NCI-H82 (cell line): ENCODE measurements at places on chromosomes 1 and 21.

- no peak for DNase-seq
These were observed 22.3 kb upstream of the NR5A2 start for GRCh38 chr1:200005165-200005564.

GRCh38 chr1:3352952-3353331 lies 101.5 kb upstream of the ARHGEF16 start:
- DNase-seq, result no peak

GRCh38 chr1:210021145-210021860 lies 83.3 kb downstream of the SYT14 start:
- no peak for DNase-seq

DNA sequence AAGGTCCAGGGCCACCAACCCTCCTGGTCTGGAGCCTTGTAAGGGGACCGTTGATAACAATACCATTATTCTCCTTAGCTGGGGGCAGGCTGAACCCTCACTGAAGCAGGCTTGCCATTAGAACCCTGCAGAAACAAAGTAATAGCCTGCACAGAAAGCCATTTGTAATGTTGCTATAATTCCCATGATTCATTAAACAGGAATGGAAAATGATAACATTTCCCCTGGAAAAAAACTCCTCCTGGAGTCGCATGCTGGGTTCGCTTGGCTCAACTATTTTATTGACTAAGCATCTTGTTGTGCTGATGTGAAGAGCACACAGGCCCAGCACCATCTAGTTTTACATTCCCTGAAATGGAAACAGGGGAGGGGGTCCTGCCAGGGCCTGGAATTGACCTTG lies 155.6 kb upstream of the CSF3R start:
- no peak for DNase-seq

DNA sequence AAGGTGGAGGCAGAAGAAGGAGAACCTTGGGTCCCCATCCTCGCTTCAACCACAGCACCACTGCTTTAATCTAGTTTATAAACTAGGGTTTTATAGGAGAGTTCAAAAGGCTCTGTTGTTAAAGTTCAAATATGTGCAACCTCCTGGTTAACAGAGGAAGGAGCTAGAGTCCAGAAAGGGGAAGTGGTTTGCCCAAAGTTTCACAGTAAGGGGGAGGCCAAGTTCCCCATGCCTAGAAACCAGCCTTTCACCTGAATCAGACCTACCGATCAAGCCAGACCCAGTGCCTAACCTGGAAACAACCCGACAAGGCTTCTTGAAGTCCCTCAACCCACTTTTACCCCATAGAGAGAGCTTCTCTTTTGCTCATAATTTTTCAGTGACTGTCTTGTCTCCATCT lies 106.5 kb downstream of the PLPP3 start:
- DNase-seq, result no peak

DNA sequence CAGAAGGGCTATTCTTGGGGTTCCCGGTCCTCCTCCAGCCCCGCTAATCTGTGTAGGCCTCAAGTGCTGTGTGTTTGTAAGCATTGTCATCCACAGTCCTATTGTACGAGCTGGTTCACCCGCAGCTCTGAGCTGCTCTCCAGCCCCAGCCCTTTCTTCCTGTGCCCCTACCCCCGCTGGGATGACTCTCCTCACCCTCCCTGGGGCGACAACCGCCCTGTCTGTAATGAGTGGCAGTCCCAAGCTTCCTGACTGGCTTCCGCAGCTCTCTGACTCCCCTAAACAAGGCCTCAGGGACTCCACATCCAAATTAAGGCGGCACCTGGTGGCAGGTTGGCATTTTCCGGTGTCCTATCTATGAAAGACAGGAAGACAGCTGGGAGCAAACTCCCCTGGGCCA lies 45.8 kb downstream of the TFF3 start:
- DNase-seq, result no peak

DNA sequence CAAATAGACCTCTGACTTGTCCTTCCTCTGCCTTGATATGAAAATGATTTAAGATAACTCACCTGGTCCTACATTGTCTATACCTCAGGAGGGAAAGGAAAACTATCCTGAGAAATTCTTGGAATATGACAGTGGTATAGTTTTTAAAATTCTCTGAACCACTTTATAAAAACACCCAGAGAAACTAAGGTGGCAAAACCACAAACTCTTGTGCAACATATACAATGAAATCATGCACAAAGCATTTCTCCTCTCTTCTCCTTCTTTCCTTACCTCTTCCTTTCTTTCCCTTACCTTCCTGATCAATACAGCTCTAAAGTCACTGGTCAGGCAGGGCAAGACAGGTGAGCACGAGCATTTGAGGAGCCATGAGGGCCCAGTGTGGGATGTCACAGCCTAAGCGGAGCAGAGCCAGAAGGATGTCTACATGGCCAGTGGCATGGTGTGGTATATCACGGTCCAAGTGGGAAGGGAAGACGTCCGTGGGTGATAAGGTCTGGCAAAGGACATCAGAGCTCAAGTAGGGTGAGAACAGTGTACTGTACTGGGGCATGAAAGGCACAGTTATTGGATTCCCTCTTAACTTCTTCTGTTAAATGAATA lies 543.3 kb downstream of the DPYD start:
- DNase-seq, result no peak

DNA sequence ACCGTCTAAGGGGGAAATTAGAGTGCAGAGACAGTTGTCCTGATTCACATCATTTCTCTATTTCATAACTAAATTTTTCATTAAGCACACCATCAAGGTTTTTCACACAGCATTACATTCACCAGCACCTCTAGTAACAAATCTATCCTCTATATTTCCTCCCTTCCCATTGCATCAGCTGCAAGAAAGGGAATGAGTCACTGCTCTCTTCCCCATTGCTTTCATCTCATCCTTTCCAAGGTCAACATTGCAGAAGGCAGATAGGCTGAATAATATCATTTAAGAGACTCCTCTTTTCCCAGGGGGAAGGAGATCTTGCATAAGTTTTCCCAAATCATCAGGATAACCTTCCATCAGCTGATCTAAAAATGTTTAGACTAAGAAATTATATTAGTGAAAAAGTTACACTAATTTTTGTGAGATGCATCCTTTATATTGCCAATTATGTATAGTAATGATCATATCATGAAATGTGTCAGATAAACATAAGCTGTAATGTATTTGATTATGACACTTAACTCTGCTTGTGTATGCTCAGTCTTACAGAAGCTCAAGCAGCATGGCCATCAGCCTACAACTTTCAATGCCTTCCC lies 4.3 kb downstream of the INTS7 start:
- no peak for DNase-seq

DNA sequence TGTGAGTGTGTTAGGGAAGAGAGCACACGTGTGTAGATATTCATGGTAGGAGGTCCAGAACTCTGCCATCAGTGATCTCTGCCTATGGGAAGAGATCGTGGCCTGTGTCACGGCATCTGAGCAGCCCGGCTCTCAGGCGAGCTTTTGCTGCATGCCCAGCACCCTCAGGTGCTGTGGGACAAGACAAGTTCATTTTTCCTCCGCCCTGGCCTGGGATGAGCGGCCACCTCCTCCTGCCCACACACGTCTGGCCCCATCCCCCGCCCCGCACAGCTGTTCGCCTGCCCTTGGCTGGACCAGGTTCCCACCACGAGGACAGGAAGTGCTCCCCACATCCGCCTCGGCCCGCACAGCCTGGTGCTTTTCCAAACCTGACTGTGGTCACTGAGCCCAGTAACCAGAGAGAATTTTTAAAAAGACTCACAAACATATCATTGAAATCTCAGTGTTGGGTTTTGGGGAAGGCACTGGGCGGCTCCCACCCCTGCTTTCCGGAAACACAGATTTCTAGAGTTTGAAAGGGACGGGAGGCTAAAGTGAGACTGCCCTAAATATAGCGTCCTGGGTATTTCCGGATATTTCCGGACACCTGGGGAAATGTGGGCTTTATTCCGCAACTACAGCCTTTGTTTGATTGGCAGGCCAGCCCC lies 18.0 kb downstream of the BMP8A start:
- no peak for DNase-seq

GRCh38 chr1:26814377-26814776 lies 12.1 kb upstream of the ZDHHC18 start:
- DNase-seq, result no peak

GRCh38 chr1:4636644-4637380 lies 17.6 kb upstream of the AJAP1 start:
- DNase-seq, result no peak

GRCh38 chr1:7482077-7482476 lies 289.0 kb upstream of the VAMP3 start:
- no peak for DNase-seq
